ENCODE measurements at places on chromosomes 1 and 21.

DNA sequence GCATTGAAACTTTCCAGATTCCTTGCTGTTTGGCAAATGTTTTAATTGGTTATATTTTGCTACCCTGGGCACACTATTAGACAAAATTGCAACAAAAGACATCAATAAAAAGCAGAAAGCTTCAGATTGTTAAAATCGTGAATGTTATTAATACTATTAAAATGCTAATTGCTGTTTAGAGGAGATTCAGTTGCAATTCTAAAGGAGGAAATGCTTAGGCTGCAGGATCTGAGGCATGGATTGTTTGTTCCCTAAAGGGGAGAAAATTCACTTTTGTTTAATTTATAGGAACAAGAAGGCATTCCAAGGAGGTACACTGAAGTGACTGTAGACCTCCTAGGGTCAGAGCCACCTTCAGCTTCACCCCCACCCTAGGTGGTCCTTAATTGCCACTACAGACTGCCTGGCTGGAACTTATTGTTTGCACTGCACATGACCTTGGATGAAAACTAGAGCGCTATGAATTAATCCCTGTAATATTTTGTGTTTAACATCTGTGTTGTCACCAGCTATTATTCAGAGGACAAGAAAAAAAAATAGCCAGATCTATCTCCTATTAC lies 1266.9 kb upstream of the ADGRL2 start:
- H3K4me3 ChIP-seq, result peak overlapping the region; percentile 33
- no peaks in the 10 kb centered on the region for H3K36me3 ChIP-seq
- no peak for DNase-seq
- peaks cover 54% of the 10 kb centered on the region for H3K4me1 ChIP-seq

GRCh38 chr1:202462342-202463076 lies 114.0 kb downstream of the PPP1R12B start:
- H3K4me3 ChIP-seq, result no peak overlapping the region
- peaks cover 21% of the 10 kb centered on the region for H3K4me1 ChIP-seq
- DNase-seq, result no peak
- no peaks in the 10 kb centered on the region for H3K27me3 ChIP-seq
- peak overlapping the region; percentile 13 for H3K27ac ChIP-seq

DNA sequence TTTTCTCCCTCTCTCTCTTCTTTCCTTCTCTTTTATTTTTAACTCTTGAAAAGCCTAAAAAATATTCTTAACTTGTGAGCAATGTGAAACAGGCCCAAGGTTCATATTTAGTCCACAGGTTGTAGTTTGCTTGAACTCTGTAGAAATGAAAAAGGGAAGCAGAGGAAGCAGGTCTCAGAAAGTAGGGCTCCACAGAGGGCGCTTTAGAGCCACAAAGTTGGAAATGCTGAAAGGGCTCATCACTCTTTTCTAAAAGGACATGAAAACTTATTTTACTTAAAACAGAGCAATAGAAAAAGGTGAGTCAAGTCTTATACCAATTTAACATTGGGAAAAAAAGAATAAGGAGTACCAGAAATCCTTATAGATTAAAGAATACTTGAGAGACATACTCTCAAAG lies 247.0 kb downstream of the USP25 start:
- H3K27me3 ChIP-seq, result no peaks in the 10 kb centered on the region
- no peak overlapping the region for H3K27ac ChIP-seq
- H3K36me3 ChIP-seq, result no peaks in the 10 kb centered on the region
- H3K4me3 ChIP-seq, result no peak overlapping the region

- peaks cover 43% of the 10 kb centered on the region for H3K27me3 ChIP-seq
- peak; percentile 58 for DNase-seq
- peak within 1 kb of the TSS; percentile 99 for H3K4me3 ChIP-seq
Measured at GRCh38 chr1:67832737-67833601, at the start of gene GNG12. TSS of gene GNG12 (minus strand) at chr1:67833467. CDS start at chr1:67707686, 125,781 bp downstream.

DNA sequence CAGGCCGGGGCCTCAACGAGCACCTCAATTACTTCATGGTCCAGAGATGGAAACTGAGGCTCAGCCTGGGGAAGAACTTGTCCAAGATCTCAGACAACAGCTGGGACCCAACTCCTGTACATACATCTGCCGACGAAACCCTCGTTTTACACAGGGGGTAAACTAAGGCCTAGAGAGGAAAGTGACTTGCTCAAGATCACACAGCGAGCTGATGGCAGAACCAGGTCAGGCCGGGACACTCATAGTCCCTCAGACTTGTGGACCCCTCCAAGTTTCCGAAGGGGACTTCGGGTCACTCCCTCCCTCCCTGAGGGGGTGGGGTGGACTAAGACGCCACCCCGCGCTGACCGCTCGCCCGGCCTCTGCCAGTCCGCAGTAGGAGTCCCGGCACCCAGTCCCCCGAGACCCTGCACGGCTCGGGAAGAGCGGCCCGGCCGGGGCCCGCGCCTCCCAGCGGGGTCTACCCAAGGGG lies 430 bp downstream of the WASF2 start:
- H3K4me1 ChIP-seq, result peaks cover 35% of the 10 kb centered on the region
- peak; percentile 17 for DNase-seq
- H3K4me3 ChIP-seq, result peak overlapping the region; percentile 86
- H3K27me3 ChIP-seq, result no peaks in the 10 kb centered on the region
- H3K36me3 ChIP-seq, result no peaks in the 10 kb centered on the region

DNA sequence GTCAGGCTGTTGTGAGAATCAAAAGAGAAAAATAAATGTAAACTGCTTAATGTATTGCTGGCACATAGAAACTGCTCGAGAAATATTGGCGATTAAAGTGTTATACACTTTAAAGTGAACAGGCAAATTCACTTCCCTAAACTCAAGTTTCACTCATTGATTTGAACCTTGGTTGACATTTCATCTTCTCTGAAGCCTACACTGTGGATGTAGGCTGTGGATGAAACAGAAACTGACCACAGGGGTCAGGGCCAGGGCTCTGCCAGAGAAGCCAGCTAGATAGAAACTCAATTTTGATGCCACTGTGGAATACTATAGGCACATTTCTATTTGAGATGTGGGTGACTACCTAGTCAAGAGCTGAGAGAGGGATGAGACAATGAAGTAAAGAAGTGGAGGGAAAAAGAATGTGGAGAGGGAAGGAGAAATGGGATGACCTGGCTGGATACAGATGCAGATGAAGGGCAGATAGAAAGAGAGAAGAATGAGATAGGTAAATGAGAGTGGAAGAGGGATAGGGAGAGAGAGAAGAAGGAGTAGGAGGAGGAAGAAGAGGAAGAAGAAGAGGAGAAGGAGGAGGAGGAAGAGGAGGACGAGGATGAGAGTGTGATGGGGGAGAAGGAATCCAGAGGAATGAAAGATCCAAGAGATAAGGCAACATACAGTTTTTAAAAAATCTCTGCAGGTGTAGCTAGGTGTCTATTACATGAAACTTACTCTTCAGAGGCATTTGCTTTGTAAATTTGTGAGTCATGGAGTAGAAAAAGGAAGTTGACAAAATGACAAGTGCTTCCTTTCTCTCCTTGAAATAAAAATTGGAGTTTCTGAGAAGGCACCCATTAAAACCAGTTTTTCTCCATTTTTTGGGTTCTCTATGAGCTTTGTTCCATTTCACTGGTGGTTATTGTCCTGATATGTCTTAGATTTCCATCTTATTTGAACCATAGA lies 17.4 kb upstream of the CD1D start:
- H3K4me3 ChIP-seq, result no peak overlapping the region
- H3K4me1 ChIP-seq, result no peaks in the 10 kb centered on the region

DNA sequence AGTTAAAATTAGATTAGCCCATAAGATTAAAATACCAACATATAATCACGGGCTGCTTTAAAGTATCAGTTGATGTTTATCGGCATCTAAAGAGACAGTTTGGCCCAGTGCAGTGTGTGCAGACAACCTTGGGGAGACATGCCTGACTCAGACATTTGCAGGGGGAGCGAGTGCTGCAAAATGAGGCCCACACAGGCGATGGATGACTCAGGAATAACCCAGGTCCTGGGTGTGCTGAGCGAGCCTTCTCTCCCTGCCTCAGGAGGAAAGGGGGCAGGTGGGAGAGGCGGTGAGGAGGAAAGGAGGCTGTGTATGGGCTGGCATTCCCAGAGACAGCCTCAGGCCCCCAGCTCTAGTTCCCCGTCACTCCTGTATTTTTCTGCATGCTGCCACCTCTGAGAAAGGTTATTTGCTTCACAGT lies 9.0 kb downstream of the SLC9A1 start:
- no peak for DNase-seq
- H3K36me3 ChIP-seq, result peaks cover 5% of the 10 kb centered on the region
- H3K4me1 ChIP-seq, result peaks cover 35% of the 10 kb centered on the region
- H3K27me3 ChIP-seq, result no peaks in the 10 kb centered on the region
- H3K27ac ChIP-seq, result peak overlapping the region; percentile 59
- H3K4me3 ChIP-seq, result no peak overlapping the region

DNA sequence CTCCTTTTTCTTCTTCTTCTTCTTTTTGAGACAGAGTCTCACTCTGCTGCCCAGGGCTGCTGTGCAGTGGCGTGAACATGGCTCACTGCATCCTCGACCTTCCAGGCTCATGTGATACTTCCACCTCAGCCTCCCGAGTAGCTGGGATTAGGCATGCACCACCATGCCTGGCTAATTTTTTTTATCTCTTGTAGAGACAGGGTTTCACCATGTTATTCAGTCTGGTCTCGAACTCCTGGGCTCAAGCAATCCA lies 13.0 kb upstream of the PADI1 start:
- no peak for DNase-seq
- no peaks in the 10 kb centered on the region for H3K27me3 ChIP-seq
- H3K4me1 ChIP-seq, result peaks cover 17% of the 10 kb centered on the region
- peaks cover 2% of the 10 kb centered on the region for H3K36me3 ChIP-seq

GRCh38 chr1:100502052-100502792 lies 35.7 kb upstream of the GPR88 start:
- no peaks in the 10 kb centered on the region for H3K27me3 ChIP-seq
- H3K27ac ChIP-seq, result no peak overlapping the region
- no peak overlapping the region for H3K4me3 ChIP-seq
- H3K4me1 ChIP-seq, result no peaks in the 10 kb centered on the region
- DNase-seq, result no peak

GRCh38 chr1:98674075-98674781 lies 12.7 kb downstream of the SNX7 start:
- no peaks in the 10 kb centered on the region for H3K4me1 ChIP-seq
- peaks cover 6% of the 10 kb centered on the region for H3K36me3 ChIP-seq
- no peak overlapping the region for H3K4me3 ChIP-seq
- H3K27me3 ChIP-seq, result no peaks in the 10 kb centered on the region

DNA sequence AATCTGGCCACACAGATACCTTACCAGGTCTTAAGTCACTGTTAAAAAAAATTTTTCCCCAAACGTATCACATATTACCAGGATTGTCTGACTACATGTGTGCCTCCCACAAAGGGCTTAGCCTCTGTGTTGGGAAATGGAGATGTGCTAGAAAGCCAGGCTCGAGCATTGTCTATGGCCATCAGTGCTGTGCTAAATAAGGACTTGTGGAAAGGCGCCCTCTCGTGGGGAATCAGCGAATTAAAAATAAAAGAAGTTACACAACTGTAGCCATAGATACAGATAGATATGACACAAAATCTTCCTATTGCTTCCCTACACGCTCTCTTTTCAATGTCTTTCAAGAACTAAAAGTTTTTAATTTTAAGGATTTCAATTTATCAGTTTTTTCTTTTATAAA lies 47.5 kb upstream of the CRNN start:
- DNase-seq, result no peak
- H3K27me3 ChIP-seq, result no peaks in the 10 kb centered on the region
- H3K27ac ChIP-seq, result no peak overlapping the region
- no peaks in the 10 kb centered on the region for H3K36me3 ChIP-seq
- no peaks in the 10 kb centered on the region for H3K4me1 ChIP-seq

DNA sequence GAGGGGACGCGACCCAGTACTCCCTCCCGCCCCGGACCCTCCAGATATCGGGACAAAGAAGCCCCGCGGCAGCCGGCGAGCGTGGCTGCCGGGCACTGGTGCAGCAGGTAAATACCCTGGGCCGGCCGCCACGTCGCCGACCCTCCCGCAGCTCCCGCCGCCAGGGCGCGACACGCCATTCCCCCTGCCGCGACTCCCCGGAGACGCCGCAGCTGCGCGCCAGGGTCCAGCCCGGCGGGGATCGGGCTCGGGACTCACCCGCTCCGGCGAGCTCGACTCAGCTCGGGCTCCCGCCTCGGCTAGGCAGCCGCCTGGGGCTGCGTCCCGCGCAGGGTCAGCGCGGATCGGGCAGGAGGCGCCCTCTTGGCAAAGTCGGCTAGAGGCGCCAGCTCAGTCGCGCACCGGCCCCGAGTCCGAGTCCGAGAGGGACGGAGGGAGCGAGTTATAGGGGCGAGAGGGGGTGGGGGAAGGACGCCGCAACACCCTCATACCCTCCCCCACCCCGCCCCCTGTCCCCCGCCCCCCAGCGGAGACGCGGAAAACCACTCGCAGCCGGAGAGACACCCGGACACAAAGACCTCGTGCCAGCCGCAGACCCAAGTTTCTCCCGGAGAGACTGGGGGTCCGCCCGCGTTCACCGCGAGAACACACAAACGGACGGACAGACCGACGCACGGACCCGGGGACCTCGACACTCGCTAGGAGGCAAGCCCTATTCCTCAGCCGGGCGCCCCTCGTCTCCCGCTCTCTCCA lies 985 bp downstream of the SYT6 start:
- peaks cover 86% of the 10 kb centered on the region for H3K27me3 ChIP-seq
- no peaks in the 10 kb centered on the region for H3K36me3 ChIP-seq
- H3K4me1 ChIP-seq, result peaks cover 11% of the 10 kb centered on the region

GRCh38 chr1:203512848-203513584 lies 19.1 kb downstream of the OPTC start:
- no peaks in the 10 kb centered on the region for H3K36me3 ChIP-seq
- H3K27ac ChIP-seq, result peak overlapping the region; percentile 66
- H3K27me3 ChIP-seq, result no peaks in the 10 kb centered on the region
- peaks cover 78% of the 10 kb centered on the region for H3K4me1 ChIP-seq
- DNase-seq, result no peak
- no peak overlapping the region for H3K4me3 ChIP-seq

DNA sequence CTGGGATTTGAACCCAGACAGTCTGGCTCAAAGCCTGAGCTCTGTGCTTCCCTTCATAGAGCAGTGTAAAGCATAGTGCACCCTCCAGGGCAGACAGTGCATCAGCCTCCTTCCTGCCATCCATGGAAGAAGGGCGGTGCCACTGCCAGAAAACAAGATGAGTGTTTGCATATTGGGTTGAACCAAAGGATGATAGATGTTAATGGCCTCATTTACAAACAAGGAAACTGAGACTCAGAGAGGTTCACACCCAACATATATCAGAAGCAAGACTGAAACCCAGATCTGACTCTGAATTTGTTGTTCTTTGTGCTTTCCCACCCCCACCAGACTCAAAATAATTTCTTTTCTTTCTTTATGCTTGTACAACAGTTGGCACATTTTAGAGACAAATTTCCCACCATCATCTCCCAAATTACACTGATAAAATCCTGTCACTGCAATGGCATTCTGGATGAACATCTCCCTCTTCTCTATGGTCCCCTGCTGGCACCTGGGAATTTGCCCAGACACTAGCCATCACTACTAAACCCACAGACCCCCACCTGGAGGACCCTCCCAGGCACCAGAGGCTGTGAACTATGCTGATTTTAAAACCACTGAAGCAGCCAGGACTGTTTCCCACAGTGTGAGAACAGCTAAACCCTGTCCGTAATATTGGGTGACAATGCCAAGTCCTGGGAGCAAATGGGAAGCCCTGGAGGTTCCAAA lies 45.4 kb upstream of the MPZL1 start:
- no peak overlapping the region for H3K4me3 ChIP-seq
- H3K27ac ChIP-seq, result no peak overlapping the region
- H3K4me1 ChIP-seq, result peaks cover 9% of the 10 kb centered on the region
- DNase-seq, result no peak
- no peaks in the 10 kb centered on the region for H3K27me3 ChIP-seq

GRCh38 chr1:167093846-167094516 lies at the start of gene STYXL2:
TSS of gene STYXL2 (plus strand) at chr1:167094075. CDS start at chr1:167094850, 775 bp downstream.
- peak within 1 kb of the TSS; percentile 14 for H3K4me3 ChIP-seq
- H3K36me3 ChIP-seq, result peaks cover 2% of the 10 kb centered on the region
- H3K27me3 ChIP-seq, result no peaks in the 10 kb centered on the region
- DNase-seq, result no peak
- H3K4me1 ChIP-seq, result peaks cover 28% of the 10 kb centered on the region
- H3K27ac ChIP-seq, result peak within 1 kb of the TSS; percentile 40

Measured in neural crest cell (in vitro differentiated cells).